NCI-H460 (cell line): ENCODE measurements at places on chromosomes 13 and 19.
A peak's percentile ranks its signal among the peaks of the same experiment; 100 is the strongest.

DNA sequence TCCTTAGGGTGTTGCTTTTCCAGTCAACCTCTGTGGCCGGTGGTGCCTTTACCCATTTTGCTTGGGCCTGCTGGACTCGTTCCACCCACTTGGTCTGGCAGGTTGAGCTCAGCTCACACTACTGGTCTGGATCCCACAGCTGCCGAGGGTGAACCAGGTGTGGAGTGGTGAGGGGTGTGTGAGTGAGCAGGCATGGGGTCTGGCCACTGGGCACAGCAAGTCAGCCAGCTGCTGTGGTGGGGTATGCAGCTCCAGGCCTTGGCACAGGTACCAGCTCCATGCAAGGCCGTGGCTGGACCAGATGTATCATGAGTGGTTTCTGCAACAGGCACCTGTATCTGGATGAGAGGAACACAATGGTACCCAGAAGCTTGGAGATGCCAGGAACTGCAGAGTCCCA is 277.6 kb upstream of the KLHL1 start:
- DNase-seq, result no peak

- no peak for DNase-seq
These were observed 60.0 kb downstream of the ZAR1L start for GRCh38 chr13:32254916-32255723.

- DNase-seq, result no peak
These were observed 27.5 kb downstream of the DPRX start for GRCh38 chr19:53659292-53659691.

DNA sequence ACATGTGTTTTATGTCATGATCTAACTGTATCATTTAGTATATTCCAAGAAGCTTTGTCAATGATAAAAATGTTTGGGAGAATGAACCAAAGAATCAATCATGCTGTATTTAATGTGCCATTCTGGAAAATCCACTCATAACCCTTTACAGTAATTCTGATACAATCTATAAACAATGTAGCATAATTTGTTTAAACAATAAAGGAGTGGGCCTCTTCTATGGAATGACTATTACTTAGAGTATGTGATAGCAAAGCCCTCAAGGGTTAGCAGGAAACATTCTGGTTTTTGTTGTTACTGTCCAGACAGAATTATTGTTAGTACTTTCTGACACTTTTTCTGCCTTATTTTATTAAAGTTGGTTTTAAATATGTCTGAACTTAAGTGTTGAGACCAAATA is 1073.1 kb downstream of the SLITRK5 start:
- no peak for DNase-seq

GRCh38 chr13:63901630-63902029 is 2486.0 kb upstream of the PCDH20 start:
- no peak for DNase-seq

- DNase-seq, result peak; percentile 96
These were observed 4.8 kb downstream of the RPS16 start for GRCh38 chr19:39430675-39431593.

DNA sequence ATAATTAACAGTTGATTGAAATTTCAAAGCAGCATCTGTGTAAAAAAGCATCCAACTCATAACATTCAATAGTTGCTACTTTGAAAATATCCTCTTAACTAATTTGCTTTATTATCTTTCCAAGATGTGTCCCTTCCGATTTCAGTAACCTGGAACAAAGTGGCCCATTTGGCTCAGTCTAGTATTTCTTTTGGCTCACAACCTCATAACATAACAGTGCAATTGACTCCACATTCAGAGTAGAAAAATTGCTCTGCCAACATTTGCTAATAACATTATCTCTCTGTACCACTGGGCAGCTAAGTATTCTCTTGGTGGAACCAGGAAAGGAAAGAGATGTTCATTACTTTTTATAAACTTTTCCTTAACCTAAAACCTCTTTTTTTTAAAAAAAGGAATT is 571.1 kb upstream of the ARGLU1 start:
- no peak for DNase-seq

- DNase-seq, result no peak
These were observed 567.7 kb downstream of the GPC6 start for GRCh38 chr13:93794197-93794885.

GRCh38 chr19:47651691-47652090 is 42.8 kb downstream of the BICRA start:
- no peak for DNase-seq

DNA sequence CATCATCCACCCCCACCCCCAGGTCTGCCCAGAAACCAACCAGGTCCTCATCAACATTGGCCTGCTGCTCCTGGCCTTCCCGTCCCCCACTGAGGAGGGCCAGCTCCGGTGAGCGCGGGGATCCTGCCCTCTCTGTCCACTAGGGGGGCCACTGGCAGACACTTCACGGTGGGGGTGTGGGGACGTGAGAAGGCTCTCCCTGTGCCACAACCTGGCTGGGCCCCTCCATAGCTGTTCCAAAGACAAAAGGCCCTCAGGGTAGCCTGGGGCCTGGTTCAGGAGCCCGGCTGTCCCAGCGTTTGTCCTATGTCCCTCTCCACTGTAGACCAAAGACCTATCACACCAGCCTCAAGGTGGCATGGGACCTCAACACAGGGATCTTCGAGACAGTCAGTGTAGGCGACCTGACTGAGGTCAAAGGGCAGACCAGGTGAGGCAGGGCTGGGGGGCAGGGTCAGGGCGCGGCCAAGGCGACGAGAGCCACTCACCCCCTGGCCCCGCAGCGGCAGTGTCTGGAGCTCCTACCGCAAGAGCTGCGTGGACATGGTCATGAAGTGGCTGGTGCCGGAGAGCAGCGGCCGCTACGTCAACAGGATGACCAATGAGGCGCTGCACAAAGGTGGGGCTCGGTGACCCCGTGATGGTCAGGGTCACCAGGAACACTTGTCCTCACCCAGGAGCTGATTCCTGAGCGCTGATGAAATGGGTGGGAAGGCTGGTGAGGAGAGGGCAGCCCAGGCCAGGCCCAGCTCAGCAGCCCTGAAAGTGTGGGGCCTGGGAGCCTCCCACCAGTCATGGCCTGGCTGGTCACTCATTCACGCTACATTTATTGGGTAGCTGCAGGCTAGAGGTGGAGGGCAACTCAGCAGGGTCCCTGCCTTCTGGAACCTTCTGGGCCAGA is 7.9 kb downstream of the DCAF15 start:
- no peak for DNase-seq

GRCh38 chr19:2123682-2124387 is 27.1 kb downstream of the IZUMO4 start:
- DNase-seq, result no peak

GRCh38 chr19:17125728-17126677 is 50.4 kb downstream of the MYO9B start:
- no peak for DNase-seq

DNA sequence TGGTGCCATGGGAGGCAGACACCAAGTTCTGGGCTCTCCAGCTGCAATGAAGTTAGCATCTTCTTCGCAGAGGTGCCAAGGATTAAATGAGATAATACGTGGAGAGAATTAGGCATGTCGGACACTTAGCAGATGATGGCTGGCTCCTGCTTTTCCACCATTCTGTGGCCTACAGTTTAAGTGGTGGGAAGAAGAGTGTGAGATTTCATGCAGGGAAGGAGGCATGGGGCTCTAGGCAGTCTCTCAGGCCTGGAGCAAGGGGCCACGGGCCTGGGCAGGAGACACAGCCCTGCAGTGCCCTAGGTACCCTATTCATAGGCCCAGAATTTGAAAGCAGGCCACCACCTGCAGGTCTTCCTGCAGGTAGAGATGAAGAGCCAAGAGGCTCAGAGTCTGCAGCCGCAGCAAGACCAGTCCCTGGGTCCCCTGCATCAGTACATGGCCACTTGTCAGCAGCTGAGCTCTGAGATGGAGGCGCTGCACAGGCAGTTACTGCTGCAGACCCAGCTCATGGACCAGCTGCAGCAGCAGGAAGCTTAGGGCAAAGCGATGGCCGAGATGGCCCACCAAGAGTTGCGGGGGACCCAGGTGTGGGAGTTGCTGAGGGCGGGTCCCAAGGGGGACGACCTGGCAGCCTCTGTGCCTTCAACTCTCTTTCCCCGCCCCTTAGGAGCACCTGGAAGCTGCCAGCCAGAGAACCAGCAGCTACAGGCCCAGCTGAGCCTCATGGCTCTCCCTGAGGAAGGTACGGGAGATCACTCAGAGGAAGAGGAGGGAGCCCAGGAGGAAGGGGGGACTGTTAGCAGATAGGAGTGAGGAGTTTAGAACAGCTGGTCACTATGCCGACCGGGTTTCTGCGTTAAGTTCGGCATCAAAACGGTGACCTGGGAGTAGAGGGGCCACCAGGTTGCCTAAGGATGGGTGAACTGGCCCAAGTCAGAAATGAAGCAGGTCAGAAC is 33.2 kb upstream of the ZNF492 start:
- no peak for DNase-seq

DNA sequence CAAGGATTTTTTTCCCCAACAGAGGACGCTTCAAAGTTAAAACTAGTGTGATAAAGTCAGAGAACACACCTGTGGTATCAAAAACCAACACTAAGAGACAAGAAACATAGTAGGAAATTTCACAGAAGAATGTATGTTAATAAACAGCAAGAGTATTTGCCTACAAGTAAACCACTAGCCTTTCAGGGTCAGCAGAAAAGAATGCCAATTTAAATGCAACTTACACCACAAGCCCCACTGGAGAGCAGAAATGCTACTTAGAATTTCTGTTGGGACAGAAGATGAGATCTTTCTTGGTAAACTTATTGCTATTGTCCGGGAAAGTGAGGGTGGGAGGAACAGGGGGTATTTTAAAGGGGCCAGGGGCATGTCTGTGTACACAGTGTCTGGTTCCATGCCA is 68.6 kb downstream of the STK24 start:
- DNase-seq, result no peak

- no peak for DNase-seq
These were observed 45.4 kb upstream of the CALM3 start for GRCh38 chr19:46555628-46556280.

- DNase-seq, result peak; percentile 8
These were observed 379 bp upstream of the ZNF470 start for GRCh38 chr19:56566904-56567273.

GRCh38 chr13:94704377-94705080 is 7.8 kb downstream of the SOX21 start:
- no peak for DNase-seq

DNA sequence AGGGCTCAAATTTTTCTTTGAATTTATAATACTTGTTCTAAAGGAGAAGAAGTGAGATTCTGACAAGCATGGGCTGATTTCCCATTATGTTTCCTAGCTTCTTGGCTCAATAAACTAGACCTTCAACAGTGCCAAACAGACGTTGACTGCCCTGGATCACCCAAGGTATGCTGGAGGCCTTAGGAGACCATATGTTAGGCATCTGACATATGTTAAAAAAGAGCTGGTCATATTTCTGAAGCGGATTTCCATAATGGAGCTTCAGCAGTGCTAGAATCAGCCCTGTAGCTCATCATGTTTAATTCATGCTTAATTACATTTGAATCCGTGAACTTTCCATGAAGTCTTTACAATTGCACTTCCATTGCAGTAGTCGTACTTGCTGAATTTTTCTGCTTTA is 653.3 kb downstream of the DIAPH3 start:
- DNase-seq, result no peak

GRCh38 chr13:46057256-46058015 is 4.9 kb upstream of the ZC3H13 start:
- DNase-seq, result no peak

DNA sequence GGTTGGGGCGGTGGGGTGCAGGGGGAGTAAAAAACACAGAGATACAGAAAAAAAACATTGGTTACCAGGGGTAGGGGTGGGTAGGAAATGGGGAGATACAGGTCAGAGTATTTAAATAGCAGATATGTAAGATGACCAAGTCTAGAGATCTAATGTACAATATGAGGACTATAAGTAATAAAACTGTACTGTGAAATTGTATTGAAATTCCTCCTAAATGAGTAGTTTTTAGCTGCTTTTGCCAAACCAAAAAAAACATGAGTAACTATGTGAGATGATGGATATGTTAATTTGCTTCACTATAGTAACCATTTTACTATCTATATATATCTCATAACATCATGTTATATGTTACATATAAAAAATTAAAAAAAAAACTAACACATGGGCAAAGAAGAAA is 29.6 kb downstream of the VWA8 start:
- DNase-seq, result no peak

DNA sequence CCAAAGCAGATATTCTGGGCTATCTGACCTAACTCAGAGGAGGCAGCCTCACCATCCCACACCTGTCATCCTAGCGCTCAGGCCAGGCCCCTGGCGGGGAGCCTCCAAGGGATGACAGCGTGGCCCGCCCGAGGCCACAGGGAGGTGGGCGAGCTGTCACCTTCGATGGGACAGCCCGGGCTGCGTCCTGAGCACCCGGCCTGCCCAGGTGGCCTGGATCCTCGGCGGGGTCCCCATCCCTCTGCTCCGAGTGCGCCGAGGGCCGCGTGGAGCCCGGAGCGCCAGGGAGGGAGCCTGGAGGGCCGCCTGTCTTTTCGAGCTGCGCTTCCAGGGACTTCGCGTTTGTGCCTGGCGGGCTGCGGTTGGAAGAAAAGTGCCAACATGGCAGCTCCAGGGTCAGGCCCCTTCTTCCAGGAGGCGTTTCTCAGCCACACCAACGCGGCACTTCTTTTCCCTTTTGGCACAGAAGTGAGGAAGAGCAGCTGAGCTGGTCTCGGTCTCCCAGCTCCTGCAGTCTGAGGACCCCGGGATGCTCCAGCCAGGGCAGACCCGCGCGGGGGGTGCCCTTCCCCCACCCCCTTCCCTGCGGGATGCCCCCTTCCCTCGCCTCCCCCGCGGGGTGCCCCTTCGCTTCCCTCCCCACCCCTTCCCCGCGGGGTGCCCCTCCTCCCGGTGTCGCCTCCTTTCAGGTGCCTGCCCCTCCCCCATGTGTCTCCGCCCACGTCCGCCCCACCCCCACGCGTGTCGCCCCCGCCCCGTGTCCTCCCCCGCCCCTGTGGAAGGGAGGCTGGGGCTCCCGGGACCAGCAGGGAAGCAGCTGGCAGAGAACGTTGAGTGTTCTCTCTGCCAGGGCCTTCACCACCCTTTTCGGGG is 42.3 kb downstream of the GJA3 start:
- no peak for DNase-seq

GRCh38 chr13:25319771-25320170 is 18.3 kb downstream of the NUP58 start:
- DNase-seq, result no peak

DNA sequence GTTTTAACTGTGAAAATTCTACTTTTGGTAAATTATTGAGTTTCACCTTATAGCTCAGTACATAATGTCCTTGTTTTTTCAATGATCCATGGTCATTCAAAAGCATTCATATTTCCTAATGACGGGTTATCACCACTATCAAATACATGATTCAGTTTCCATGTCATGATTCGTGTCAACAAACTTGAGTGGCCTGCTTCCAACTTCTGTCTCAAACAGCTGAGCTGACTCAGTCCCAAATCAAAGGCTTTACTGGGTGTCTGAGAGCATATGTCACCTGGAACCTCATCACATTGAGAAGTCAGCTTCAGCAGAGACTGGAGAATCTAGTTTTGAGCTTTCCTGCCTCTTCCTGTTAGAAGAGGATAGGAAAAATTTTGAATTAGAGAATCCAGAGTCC is 40.3 kb upstream of the SGCG start:
- DNase-seq, result no peak

- no peak for DNase-seq
These were observed 88.2 kb upstream of the ARGLU1 start for GRCh38 chr13:106656186-106656585.

- no peak for DNase-seq
These were observed 240.9 kb downstream of the FGF9 start for GRCh38 chr13:21911646-21912298.

GRCh38 chr13:67880916-67881315 is 650.8 kb upstream of the PCDH9 start:
- DNase-seq, result no peak

GRCh38 chr13:23510979-23511735 is 59.1 kb upstream of the TNFRSF19 start:
- peak; percentile 52 for DNase-seq
